ENCODE measurements at places on chromosomes 13 and 19. TPM values are rescaled to one million over a fixed set of nuclear protein-coding genes. Genes with fewer than 3 reads are reported as not detected.

DNA sequence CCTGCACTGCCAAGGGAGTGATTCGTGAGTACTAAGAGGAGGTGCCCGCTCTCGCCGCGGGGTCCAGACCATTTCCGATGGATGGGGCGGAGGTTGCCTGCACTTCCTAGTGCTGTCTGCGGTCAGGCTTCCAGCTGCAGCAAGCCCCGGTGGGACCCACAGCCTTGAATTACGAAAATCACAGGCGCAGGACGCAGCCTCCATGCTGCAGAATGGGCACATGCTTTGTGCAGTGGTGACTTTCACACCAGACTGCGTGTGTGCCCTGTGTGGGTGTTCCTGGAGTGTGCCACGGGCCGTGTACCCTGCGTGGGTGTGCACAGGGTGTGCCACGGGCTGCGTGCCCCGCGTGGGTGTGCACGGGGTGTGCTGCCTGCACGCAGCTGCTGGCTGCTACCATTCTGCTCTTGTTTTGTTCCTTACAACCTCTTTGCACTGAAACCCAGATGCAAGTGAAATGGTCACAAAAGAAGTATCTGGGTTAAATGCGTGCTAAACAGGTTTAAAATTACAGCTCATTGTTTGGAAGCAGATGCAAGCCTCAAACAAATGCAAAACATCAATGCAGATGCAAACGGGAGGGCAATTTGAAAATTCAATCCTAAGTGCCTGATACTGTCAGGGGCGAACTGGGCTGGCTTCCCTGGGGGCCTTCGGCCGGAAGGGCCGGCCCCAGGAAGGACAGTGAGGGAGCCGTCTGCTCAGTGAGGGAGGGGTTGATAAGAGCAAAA, 221.2 kb upstream of the SOX1 start:
- no peaks in the 10 kb centered on the region for H3K36me3 ChIP-seq
- no peak overlapping the region for H3K27ac ChIP-seq
- peak overlapping the region; percentile 17 for H3K4me3 ChIP-seq
- peaks cover 28% of the 10 kb centered on the region for H3K27me3 ChIP-seq

DNA sequence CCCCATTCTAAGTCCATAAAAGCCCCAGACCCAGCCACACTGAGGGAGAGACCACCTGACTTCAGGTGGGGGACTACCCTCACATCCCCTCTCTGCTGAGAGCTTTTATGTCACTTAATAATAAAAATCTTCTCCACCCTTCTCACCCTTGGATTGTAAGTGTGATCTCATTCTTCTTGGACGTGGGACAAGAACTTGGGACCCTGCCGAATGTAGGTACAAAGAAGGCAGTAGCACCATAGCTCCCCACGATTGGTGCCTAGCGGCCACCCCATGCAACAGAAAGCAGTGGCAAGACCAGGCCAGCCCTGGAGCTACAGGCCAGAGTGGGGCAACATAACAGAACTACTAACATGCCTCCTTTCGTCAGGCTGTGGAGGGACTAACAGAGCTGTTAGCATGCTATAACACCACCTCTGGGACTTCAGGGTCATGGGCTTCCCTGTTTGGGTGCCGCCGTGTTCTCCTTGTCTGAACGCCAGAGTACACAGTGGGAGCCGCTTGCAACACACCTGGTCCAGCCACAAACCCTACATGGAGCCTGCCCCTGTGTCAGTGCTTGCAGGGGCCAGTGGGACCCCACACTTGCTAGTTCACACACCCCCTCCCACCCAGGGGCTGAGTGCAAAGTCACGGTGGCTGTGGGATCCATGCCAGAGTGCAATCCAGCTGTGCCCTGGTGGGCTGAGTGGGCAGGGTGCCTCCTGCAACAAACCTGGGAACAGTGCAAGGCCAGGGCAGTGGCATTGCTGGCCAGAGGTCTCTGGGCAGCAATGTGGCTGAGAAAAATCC, 5.2 kb upstream of the FBXO17 start:
- no peak overlapping the region for H3K27ac ChIP-seq
- no peak overlapping the region for H3K4me3 ChIP-seq
- peaks cover 18% of the 10 kb centered on the region for H3K27me3 ChIP-seq
- no peak for DNase-seq
- H3K4me1 ChIP-seq: peaks cover 4% of the 10 kb centered on the region

DNA sequence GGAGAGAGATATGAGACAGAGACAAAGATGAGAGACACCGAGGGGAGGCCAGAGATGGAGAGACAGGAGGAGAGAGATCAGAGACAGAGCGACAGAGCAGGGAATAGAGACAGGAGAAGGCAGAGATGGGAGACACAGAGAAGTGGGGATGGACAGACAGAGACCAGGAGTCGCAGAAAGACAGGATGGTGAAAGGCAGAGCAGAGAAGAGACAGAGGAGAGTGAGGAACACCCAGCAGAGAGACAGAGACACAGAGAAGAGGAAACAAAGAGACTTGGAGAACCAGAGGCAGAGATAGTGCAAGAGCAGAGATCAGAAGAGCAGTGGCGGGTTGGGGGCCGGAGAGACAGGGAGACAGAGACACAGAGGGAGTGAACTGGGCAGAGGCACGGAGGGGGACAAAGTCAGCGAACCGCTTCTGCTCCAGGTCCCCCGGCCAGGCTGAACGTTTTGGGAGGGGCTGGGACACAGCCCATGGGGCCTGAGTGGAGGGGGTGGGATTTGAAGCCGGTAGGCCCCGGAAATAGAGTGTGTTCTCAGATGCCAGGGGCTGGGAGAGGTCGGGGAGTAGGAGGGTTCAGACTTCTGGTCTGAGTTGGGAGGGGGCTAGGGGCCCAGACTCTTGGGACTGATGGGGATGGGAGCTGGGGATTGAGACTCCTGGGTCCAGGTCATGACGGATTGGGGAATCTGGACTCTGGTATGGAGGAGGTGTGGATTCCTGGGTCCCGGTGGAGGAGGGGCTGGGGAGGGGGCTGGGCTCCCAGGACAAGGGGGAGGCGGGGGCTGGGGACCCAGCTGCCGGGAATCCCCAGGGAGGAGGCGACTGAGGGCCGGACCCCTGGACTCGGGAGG, 654 bp downstream of the ZNF579 start:
- H3K27me3 ChIP-seq: no peaks in the 10 kb centered on the region
- peak overlapping the region; percentile 94 for H3K4me3 ChIP-seq
- peaks cover 12% of the 10 kb centered on the region for H3K4me1 ChIP-seq

DNA sequence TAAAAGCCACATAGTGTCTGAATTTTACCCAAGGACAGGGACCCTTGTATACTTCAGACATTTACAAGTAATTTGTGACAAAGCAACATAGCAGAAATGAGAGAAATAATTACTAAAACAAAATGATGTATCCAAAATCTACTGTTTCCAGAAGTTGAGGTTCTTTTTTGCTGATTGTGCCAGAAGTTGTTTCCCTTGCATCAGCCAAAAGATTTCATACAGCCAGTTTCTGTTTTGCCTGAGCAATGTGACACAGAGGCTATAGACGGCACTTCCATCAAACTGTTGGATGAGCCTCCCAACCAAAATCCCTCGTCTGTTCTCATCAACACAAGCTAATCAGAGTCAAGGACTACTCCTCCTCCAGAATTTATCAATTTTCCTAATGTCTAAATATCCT, 913.2 kb upstream of the GPC6 start:
- DNase-seq: no peak
- no peaks in the 10 kb centered on the region for H3K27me3 ChIP-seq
- H3K27ac ChIP-seq: no peak overlapping the region
- H3K4me3 ChIP-seq: no peak overlapping the region

DNA sequence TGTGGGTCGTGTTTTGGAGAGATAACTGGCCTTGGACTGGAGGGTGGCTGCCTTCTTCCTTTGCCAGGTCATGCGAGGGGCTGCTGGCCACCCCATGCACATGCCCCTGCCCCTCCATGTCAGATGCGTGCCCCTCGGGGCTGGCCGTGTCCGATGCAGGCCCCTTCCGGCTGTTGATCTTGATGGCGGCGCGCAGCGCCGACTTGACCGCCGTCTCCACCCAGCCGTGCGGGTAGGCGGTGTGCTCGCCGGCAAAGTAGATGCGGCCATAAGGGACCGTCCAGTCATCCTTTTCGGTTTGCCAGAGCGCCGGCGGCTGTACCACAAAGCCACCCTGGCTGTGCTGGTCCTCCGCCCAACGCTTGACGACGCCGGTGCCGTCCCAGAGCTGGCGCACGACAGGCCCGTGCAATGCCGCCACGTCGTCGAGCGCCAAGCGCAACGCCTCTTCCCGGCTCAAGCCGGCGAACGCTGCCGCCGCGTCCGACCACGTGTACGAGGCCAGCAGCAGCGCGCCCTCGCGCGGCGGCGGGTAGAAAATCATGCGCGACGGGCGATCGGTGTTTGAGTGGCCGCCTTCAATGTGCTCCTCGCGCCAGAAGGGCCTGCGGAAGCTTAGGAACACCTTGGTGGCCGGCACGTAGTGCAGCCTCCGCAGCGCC, 6.9 kb downstream of the IL4I1 start:
- peaks cover 5% of the 10 kb centered on the region for H3K4me1 ChIP-seq
- no peaks in the 10 kb centered on the region for H3K27me3 ChIP-seq
- no peak overlapping the region for H3K27ac ChIP-seq

DNA sequence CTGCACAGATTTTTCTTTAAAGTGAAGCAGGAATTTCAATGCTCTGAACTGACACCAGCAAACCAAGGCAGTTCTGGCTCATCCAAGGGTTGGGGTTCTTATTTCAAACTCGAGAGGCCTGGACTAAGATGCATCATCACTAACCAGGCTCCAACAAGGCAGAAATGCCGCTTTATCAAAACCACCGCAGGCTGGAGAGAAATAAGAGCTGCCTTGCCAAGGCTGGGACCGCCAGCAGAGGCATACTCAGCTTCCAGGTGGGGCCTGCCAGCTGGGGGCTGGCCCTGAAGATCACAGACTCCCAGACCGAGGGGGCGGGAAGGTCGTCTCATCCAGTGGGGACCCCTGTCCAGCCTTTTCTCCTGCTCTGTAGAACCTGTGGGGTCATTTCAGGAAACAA, 37.4 kb upstream of the GAS6 start:
- DNase-seq: no peak

GRCh38 chr13:113669755-113670341, 2.8 kb downstream of the GRK1 start:
- no peaks in the 10 kb centered on the region for H3K4me1 ChIP-seq
- no peaks in the 10 kb centered on the region for H3K27me3 ChIP-seq

DNA sequence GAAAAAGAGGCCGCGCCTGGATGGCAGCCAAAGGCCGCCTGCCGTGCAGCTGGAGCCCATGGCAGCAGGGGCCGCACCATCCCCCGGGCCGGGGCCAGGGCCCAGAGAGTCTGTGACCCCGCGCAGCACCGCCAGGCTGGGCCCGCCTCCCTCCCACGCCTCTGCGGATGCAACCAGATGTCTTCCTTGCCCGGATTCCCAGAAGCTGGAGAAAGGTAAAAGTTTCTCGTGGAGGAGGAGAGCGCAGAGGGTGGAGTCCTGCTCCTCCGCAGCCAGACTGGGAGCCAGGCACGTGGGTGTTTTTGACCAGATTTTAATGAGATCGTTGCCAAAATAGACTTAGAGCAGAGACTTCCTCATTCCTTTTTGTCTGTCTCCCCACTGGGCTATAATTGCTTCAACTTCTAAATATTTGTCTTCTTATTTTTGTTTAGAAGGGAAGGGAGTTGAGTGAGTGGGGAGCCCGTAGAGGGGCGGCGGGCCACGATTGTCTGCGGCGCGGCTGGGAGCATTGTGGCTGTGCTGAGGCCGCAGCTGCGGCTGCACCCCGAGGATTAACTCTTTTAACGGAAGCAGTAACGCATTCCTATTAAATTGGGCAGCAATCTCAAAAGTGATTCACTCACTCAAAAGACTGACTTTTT, 22.8 kb upstream of the NDUFS7 start:
- H3K4me3 ChIP-seq: peak overlapping the region; percentile 40
- peak; percentile 80 for DNase-seq

The NLRP7 gene
- not detected for total RNA-seq

The TRPC4 gene
- total RNA-seq: 3.0 TPM

The ACER1 gene
- total RNA-seq: not detected
